ENCODE measurements at places on chromosomes 16 and 17.
A peak's percentile ranks its signal among the peaks of the same experiment; 100 is the strongest.

GRCh38 chr16:27332105-27332504 lies 18.3 kb downstream of the IL4R start:
- no peak for DNase-seq

GRCh38 chr17:59331929-59332748 lies 684 bp downstream of the YPEL2 start:
- peak; percentile 57 for DNase-seq

GRCh38 chr17:13597723-13598347 lies 3.9 kb downstream of the HS3ST3A1 start:
- DNase-seq = no peak

DNA sequence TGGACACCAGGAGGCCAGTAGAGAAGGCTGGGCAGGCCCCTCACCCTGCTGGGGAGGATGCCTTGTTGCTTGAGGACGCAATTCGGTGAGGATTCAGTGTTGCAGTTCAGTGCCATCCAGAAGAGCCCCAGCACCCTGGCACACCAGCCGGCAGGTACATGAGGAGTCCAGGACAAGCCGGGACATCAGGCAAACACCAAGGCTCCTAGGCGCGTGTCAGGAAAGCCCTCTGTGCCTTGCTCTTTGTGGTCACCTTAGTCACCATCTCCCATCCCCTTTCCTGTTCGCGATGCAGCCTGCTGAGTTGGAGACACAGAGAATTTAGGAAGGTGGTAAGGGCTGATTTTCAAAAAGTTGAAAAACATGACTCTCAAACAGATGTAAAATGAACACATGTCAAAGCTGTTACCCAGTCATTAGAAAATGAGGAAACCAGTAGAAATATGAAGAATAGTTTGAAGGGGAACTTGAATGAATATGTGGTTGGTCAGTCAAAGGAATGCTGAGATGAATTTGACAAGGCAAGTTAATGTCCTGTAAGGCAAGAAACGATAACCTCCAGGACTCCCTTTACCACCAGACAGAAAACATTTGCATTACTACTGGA lies 2.3 kb upstream of the NCBP3 start:
- DNase-seq = no peak

DNA sequence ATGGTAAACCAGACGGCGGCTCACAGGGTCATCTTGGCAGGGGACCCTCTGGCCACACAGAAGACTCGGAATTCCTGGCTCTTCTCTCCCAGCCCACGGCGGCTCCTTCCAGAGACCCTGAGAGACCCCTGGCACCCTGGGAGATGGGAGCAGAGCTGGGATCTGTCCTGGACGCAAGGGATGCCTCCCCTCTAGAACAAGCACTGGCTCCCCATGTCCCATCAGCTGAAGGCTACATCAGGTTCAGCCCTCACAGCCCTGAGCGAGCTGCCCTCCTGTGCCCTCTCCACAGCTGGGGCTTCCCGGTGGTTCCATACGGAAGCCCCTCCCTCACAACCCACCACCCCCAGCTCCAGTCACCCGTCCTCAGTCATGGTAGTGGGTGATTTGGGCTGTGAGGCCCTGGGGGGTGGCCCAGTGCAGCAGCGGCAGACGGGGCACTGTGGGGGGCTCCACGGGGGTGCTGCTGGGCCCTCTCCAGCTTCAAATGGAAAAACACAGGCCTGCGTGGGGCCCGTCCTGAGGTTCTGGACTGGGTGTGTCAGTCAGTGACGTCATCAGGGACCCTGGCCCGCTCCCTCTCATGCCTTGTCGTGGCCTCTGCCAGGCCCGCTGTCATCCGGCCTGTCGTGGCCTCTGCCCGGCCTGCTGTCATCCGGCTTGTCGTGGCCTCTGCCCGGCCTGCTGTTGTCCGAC lies 13.0 kb upstream of the CBFA2T3 start:
- no peak for DNase-seq

DNA sequence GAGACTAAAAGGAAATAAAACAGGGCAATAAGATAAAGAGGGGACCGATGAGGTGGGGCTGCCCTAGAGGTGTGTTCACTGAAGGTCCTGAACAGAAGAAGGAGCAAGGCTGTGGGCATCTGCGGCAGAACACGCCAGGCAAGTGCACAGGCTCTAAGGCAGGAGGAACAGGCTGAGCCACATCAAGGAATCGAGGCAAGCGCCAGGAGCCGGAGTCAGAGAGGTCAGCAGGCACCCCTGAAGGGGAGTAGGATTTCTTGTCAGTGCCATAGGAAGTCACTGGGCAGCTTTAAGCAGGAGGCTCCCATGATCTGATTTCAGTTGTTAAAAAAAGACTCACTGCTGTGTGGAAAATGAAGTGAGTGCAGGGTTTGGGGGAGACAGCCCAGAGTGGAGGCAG lies 186.5 kb downstream of the KATNIP start:
- peak; percentile 2 for DNase-seq

GRCh38 chr16:66728117-66728787 lies 23.2 kb downstream of the DYNC1LI2 start:
- DNase-seq = no peak

DNA sequence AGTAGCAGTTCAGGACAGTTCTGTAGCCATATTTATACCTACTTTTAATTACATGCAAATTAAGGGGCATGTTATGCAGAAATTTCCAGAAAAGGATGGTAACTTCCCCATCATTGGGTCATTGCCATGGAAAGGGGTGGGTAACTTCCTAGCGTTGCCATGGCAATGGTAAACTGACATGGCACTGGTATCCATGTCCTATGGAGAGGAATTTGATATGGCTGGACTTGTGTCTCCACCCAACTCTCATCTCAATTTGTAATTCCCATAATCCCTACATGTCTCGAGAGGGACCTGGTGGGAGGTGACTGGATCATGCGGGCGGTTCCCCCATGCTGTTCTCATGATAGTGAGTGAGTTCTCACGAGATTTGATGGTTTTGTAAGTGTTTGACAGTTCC lies 35.6 kb upstream of the CACNG4 start:
- no peak for DNase-seq

GRCh38 chr17:76499267-76499667 lies 2.0 kb downstream of the RHBDF2 start:
- no peak for DNase-seq

GRCh38 chr16:57345021-57345420 lies 13.6 kb upstream of the CCL22 start:
- DNase-seq = no peak

GRCh38 chr16:14284930-14285512 lies 213.9 kb downstream of the MRTFB start:
- DNase-seq = no peak

DNA sequence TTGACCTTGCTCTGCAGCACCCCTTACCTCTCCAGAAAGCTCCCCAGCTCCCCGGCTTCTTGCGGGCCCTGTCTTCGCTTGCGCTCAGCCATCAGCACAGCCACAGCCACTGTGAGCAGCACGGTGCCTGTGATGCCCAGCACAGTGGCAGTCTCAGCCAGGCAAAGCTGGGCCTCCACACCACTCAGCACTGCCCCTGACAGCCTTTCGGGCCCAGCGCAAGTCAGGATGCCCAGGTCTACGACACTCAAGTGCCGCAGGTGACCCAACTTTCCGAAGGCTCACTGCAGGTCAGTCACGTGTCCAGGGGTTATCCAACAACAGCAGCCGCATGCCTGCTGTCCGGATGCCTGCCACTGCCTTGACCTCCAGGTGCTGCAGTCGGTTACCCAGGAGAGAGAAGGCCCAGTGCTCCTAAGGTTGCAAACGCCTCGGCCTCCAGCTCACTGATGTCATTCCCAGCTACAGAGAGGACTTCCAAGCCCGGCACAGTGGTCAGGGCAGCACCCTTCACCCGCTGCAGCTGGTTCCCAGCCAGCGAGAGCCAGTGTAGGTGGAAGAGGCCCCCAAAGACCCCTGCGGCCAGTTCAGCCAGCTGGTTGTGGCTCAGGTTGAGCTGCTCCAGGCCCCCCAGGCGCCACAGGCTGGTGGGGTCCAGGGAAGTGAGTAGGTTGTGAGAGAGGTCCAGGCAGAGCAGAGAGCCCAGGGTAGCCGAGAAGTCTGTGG lies 8.9 kb upstream of the TMEM101 start:
- no peak for DNase-seq

- DNase-seq = no peak
These were observed 399.1 kb upstream of the CDH5 start for GRCh38 chr16:65967376-65967775.

DNA sequence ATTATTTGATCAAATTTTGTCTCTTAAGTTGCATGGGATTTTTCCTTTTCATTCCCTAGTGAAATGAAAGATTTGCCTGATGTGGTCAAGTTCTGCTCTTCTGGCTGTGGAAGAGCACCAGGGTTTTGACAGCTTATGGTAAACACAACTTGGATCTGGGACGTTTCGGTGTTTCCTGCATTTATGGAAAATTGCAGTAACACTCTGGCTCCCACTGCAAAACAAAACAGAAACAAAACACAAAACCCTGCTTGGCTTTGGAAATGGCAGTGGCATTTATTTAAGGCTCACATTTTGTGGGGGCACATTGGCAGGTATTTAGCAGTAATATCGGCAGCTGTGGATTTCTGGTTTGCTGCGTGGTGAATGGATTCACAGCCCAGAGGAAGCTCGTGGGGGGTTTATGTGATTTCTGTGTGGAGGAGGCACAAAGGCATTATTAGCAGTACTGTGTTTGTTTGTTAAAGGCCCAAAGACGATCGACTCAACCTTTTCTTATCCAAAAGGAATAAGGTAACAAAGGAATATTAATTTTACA lies 377.8 kb downstream of the SNX29 start:
- DNase-seq = no peak

GRCh38 chr16:79792664-79793351 lies 192.3 kb upstream of the MAF start:
- peak; percentile 23 for DNase-seq

GRCh38 chr16:705431-706188 lies at the start of gene FBXL16:
Gene FBXL16 (minus strand): TSS chr16:705801. CDS start chr16:697405, 8,396 bp downstream.
- no peak for DNase-seq

DNA sequence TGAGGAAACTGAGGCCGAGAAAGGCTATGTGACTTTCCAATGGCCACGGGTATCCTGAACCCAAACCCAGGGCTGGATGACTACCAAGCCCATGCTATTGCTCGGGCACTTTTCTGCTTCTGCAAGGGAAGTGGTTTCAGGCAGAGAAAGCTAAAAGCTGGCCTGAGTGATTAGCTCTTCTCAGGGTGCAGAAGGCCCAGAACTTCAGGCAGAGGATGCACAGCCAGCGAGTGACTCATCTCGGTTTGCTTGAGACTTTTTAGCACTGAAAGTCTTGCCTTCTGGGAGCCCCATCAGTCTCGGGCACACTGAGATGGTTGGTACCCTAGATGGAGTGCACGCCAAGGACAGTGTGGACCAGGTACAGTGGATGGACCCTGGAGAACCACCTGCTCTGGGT lies 129.5 kb upstream of the SDK2 start:
- no peak for DNase-seq

DNA sequence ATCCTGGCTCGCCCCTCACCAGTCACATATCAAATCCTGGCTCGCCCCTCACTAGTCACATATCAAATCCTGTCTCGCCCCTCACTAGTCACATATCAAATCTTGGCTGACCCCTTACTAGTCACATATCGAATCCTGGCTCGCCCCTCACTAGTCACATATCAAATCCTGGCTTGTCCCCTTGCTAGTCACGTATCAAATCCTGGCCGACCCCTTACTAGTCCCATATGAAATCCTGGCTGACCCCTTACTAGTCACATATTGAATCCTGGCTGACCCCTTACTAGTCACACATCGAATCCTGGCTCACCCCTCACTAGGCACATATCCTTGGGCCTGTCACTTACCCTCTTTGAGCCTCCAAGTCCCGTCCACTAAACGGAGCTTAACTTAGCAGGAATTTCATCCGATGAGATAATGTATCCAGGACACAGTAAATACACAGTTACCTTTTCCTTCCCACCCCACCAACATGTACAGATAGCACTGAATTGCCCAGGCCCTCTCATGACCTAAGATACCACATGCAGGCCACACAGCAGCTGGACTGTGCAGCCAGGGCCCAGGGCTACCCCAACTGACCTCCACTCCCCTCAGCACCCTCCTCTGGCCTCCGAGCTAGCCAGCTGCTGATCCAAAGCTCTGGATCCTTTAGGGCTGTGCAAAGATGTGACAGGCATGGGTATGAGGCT lies 157.8 kb upstream of the RPH3AL start:
- no peak for DNase-seq

GRCh38 chr17:2931876-2932275 lies 131.5 kb downstream of the OR1D5 start:
- DNase-seq = no peak

- no peak for DNase-seq
These were observed 36.3 kb downstream of the DHRS7C start for GRCh38 chr17:9755083-9755482.

GRCh38 chr17:28744972-28745785 lies 1.4 kb downstream of the TRAF4 start:
- peak; percentile 81 for DNase-seq

DNA sequence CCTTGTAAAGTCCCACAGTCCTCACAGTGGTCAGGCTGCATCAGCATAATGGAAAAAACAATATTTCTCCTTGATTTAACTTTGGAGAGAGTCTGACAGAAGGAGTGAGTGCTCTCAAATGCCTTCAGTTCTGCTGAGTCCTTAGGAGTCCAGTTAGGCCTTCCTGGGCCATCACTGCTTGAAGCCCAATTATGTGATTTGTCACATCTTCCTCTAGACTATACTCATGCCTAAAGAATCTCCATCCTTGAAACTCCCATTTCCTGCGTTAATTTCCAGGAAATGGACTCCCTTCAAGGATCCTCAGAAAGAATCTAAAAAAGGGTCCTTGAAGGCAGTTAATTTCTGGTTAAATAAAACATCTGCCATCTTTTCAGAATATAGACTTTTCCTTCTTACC lies 52.8 kb downstream of the SLFN5 start:
- DNase-seq = no peak

- DNase-seq = no peak
These were observed 723.4 kb downstream of the MAF start for GRCh38 chr16:78877114-78877655.

DNA sequence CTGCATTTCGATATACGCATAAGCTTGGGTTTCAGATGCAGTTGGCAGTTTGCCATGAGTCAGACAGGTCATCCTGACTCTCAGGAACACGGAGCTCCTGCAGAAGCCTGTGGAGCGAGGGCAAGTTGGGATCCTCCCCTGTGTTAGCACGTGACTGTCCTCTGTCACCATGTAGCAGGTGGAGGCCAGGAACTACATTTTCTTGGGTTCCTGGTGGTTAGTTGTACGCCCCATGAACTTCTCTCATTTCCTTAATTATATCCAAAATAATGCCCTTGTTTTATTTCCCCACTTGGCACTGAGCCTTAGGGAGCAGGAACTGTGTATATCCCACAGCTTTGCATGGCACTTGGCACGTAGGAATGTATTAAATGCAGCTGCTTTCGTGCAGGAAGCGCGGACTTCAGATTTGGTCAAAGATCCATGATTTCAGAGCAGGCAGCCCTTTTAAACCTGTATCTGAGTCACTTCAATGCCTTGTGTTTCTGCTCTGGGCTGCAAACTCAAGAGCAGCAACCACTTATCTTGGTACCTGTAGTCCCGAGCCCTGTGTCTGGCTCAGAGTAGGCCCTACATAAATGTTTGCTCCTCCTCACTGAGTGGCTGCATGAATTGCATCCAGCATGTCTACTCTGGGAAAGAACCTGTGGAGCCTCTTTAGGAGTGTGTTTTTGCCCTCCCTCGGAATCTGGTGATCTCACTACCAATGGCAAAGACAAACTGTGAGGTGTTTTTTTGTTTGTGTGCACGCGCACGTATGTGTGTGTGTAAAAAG lies 428.4 kb downstream of the MAF start:
- no peak for DNase-seq
